Lung microvascular endothelial cell (primary cell): ENCODE measurements at places on chromosomes 6 and 20. TPM values are rescaled to one million over a fixed set of nuclear protein-coding genes. Genes with fewer than 3 reads are reported as not detected.

The HDGFL1 gene
- not detected in 2 replicates for total RNA-seq

- DNase-seq: no peak
Measured at GRCh38 chr20:24108581-24108980, 120.0 kb upstream of the GGTLC1 start.

GRCh38 chr6:112956696-112957535 lies 609.8 kb downstream of the RFPL4B start:
- peak; percentile 85 for DNase-seq

DNA sequence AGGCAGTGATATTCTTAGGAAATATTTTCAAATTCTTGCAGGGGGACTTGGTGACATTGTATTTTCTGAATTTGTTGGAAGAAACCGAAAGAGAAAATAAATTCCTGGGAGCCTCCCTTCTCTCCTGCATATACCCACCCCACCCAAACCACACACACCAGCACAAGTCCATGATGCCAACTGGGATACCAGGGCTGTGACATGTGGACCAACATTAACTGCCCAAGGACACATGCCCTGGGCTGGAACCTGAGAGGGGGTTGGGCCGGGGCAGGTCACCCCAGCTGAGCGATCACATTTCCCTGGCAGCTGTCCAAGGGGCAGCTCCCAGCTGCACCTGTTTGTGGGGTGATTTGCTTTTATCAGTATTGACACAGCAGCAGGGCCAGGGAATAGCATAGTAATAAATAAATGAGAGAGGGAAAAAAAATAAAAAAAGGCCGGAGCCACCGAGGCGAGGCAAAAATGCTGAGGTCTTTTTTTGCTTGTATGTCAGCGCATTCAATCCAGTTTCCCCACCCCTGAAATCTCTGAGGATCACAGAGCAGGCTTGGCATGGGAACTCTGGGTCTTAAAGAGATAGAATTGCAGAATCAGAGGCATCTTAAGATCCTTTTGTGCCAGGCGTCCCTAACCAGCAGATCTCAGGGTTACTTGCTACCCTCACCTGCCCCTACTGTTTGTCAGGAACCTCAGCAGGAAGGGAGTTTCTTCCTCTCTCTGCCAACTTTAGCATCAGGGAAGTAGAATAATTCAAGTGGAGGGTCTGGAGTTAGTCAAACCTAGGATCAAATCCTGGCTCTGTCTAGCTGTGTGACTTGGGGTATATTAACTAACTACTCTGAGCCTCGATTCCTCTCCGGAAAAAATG lies 66.5 kb upstream of the PIM1 start:
- peak; percentile 20 for DNase-seq

- DNase-seq: no peak
Measured at GRCh38 chr6:47686411-47686810, 12.0 kb upstream of the ADGRF4 start.

- no peak for DNase-seq
Measured at GRCh38 chr6:156555116-156555515, 222.1 kb upstream of the ARID1B start.

GRCh38 chr20:6914986-6915385 lies 147.5 kb downstream of the BMP2 start:
- DNase-seq: no peak

- peak; percentile 76 for DNase-seq
Measured at GRCh38 chr6:158869826-158870648, 50.9 kb upstream of the EZR start.

The HLA-DMB gene
- under 0.01 TPM in 1 of 2 replicates, not detected in the other for total RNA-seq

The LPA gene
- total RNA-seq: not detected in 2 replicates
